Dorsolateral prefrontal cortex (tissue), 122 donors: ENCODE measurements at places on chromosomes 7 and 10.

- DNase-seq, result no peak
Observed at GRCh38 chr10:15141136-15142054, 27.1 kb downstream of the NMT2 start.

- DNase-seq, result no peak
Observed at GRCh38 chr10:97685395-97685958, 1.6 kb downstream of the AVPI1 start.

DNA sequence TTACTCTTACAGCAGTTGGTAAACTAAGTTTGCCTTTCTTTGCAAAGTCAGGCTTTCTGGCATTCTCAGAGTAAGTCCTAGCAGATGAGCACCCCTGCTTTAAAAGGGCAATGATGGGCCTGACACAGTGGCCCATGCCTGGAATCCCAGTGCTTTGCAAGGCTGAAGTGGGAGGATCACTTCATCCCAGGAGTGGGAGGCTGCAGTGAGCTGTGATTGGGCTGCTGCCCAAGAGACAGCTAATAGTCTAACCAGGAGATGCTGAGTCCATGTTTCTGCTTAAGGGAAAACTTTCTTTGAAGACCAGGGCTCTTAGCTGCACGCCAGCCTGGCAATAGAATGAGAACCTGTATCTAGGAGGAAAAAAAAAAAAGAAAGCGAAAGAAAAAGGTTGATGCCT, 100.2 kb upstream of the MPP7 start:
- DNase-seq, result no peak

GRCh38 chr7:115973406-115973805, 57.2 kb downstream of the TFEC start:
- DNase-seq, result no peak

DNA sequence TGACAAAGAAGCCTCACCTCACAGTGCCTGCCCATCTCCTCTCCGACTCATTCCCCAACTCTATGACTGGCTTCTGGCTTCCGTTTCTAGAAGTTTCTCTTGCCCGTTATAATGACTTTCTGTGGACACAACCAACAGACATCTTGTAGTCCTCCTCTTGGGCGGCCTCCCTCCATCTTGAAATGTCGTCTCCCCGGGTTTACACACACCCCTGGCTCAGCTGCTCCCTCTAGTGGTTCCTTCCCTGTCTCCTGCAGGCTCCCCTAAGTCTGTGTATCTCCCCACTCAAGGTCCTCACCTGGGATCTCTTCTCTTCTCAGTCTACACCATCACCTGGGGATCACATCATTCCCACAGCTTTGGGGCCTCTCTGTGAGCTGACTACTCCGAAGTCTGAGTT, 123.4 kb upstream of the NEBL start:
- DNase-seq, result no peak

DNA sequence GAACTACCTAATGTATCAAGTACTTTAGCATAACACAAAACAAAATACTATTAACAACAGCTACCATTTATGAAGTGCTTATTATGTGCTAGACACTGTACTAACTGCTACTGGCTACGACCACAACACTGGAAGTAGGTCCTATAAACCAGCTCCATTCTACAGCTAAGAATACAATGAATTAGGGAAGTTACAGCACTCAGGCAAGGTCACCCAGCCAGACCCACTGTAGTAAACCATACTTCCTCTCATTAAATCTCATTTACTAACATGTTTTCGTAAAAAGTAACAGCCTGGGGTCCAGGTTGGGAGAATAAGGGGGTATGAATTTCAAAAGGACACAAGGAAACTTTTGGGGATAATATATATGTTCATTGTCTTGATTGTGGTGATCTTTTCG, 25.4 kb downstream of the NAPEPLD start:
- no peak for DNase-seq

GRCh38 chr10:73653701-73654100, 2.1 kb downstream of the SYNPO2L start:
- no peak for DNase-seq

GRCh38 chr10:60963441-60964256, 19.7 kb upstream of the RHOBTB1 start:
- DNase-seq, result no peak

GRCh38 chr7:151456782-151457181, 16.8 kb upstream of the CRYGN start:
- no peak for DNase-seq

DNA sequence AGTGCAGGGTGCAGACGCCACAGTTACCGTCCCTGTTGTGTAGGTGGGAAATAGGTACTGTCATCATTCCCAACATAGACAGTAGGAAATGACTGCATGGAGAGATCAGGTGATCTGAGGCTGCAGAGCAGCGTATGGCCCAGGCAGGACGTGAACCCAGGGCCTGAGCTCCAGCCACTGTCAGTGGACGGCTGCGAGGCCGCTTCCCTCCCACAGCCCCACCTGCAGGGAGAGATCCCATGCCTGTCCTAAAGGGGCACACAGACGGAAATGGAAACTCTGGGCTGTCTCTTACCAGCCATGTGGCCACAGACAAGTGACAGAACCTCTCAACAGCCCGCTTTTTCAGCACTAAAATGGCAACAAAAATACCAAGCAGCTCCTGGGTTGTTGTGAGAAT, 44.5 kb upstream of the MNX1 start:
- DNase-seq, result no peak

DNA sequence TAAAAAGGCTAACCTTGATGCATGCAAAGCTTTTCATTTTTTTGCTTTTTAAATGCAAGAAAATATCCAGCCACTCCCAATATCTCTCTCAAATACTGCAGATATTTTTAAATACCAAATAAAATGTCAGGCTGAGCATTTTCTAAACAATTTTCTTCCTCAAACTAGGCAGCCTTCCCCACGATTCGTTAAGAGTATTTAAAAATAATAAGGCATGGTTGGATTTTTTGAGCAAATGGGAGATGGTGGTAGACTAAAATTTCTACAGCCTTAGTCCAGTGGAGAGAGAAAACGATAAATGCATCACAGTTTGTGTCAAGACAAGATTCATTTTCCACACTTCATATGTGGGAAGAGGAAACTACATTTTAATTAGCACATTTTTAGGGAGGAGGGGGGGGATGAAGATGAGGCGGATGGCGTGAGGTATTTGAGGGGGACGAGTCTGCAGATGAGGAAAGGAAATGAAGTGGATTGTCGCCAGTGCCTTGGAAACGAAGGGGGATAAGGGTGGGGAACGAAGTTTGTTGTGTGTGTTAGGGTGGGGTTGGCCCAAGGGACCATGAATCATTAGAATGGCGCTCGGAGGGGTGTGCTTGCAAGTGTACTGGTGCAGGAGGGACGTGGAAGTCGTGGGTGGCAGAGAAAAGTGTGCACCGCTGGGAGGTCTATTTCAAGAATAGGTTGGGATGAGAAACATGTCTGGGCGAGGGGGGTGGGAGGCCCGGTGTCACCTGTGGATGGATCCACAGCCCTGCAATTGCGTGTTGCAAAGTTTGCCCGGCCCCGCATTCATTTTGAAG, 1.2 kb upstream of the ADD3 start:
- peak; percentile 67 for DNase-seq

- no peak for DNase-seq
Observed at GRCh38 chr7:140542228-140542603, 62.9 kb upstream of the MKRN1 start.

DNA sequence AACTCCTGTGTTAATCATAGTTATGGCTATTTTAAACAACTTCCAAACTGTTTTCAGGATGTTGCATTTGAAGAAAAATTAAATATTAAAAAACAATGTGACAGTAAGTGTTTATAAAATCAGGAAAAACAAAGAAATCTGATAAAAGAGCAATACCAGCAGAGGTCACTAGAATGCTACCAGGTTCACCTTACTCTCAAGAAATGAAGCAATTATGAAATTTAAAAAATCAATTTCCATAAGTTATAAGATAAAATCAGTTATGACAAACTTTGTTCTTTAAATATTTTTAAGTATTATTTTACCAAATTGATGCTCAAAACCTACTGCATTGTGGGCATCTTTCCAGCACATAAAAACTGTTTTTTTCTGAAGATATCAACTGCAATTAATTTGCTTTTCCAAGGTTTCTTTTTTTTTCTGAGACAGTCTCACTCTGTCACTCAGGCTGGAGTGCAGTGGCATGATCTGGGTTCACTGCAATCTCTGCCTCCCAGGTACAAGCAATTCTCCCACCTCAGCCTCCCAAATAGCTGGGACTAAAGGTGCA, 50.7 kb upstream of the RHEB start:
- no peak for DNase-seq

- peak; percentile 4 for DNase-seq
Observed at GRCh38 chr7:45189151-45189970, 31.8 kb downstream of the RAMP3 start.

- no peak for DNase-seq
Observed at GRCh38 chr7:139531094-139531493, 7.6 kb downstream of the CLEC2L start.

GRCh38 chr10:124653811-124654651, 90.1 kb downstream of the FAM53B start:
- DNase-seq, result no peak

DNA sequence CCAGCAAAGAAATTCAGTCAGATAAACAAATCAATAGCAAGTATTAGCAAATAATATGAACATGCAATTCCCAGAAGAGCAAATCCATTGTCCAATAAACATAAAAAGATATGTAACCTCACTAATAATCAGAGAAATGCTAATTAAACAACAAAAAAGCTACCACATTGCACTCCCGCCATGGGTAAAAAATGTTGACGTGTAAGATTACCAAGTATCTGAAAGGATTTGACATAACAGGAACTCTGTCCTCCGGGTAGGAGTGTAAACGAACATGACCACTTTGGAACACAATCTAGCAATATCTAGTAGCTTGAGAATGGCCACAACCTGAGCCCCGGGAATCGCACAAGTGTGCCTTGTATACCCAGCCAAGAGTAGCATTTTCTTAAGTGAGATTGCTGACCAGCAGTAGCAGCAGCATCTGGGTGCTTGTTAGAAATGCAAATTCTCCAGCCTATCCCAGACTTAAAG, 31.6 kb downstream of the DYDC1 start:
- no peak for DNase-seq

- DNase-seq, result no peak
Observed at GRCh38 chr10:1117651-1118050, 61.5 kb downstream of the WDR37 start.

- no peak for DNase-seq
Observed at GRCh38 chr7:155670521-155670920, 26.1 kb downstream of the RBM33 start.

- peak; percentile 58 for DNase-seq
Observed at GRCh38 chr10:22805304-22805703, 90.9 kb upstream of the PIP4K2A start.

DNA sequence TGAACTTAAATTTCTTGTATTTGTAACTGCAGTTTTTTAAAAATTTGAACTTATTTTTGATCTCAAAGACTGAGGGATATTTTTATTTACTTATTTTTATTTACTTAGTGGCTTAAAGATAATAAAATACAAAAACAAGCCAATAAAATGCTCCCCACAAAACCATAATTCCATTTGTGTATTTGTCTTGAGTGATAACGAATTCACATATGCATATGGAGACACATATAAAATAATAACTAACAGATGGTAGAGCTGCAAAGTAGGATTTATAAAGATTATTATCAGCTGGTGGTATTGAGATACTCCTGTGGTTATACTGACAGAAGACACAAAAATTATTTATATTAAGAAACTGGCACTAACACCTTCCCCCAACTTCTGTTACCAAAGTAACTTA, 90.2 kb upstream of the RPA3 start:
- no peak for DNase-seq

DNA sequence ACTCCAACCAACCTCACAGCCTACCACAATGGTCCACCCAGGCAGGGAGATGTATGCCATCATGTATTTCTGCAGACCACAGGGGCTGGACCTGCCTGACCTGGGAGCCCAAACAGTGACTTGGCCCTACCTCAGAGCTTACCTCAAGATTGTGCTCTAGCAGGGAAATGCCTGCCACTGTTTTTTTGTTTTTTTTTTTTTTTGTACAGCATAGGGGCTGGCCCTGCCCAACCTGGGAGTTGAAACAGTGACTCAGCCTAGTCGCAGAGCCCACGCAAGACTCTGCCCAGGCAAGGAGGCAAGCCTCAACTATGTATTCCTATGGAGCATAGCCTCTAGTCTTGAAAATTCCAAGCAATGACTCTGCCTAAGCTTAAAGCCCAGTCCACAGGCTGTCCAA, 39.3 kb upstream of the CDK6 start:
- DNase-seq, result no peak

GRCh38 chr10:89668386-89669071, 23.5 kb upstream of the PANK1 start:
- DNase-seq, result no peak

DNA sequence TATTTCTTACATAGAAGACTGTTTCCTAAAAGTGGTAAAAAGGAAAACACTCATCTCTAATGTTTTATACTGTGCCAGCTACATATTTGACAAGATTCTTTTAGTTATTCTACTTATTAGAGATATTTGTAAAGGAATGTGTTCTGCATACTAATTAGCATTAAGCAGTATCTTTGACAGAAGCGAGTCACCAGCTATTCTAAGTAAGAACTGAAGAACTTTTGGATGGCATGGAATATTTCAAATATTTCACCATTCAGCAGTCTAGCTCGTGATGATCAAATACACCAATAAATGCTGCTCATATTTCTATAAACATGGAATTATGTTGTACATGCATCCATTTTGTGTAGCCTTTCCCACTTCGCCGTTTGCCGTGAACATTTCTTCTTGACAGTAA, 241.6 kb upstream of the TCF7L2 start:
- DNase-seq, result no peak

DNA sequence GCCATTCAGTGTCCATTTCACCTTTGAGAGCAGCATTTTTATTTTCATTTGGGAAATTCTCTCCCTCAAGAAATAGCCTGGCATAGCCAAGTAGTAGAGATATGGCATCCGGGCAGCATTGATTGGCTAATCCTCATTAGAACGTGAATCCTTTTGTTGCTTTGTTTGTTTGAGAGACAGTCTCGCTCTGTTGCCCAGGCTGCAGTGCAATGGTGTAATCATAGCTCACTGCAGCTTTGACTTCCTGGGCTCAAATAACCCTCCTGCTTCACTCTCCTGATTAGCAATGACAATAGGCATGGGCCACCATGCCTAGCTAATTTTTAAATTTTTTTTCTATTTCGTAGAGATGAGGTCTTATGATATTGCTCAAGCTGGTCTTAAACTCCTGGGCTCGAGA, 1174.9 kb upstream of the AUTS2 start:
- no peak for DNase-seq

- no peak for DNase-seq
Observed at GRCh38 chr7:135920478-135920877, 56.7 kb downstream of the MTPN start.

- no peak for DNase-seq
Observed at GRCh38 chr7:3544202-3544601, 243.2 kb downstream of the SDK1 start.

- DNase-seq, result no peak
Observed at GRCh38 chr7:97226541-97226940, 109.0 kb downstream of the SDHAF3 start.

GRCh38 chr7:6197801-6198551, 74.4 kb downstream of the CYTH3 start:
- DNase-seq, result no peak

DNA sequence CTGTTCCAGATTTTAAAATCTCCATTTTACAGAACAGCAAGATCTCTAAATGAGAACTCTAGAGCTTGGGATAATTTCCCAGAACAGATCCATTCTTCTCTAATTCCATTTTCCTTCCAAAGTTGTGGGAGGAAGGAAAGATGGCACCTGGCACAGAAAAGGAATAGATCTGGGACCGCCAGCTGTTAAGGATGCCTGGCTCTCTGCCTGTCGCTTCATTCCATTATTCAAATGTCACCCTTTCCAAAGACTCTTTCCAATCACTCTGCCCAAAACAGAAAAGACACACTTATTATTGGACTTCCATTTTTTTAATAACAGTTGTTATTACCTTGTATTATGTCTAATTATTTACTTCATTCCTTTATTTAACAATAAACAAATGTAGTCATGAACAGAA, 751 bp upstream of the OR9A2 start:
- DNase-seq, result no peak
